ENCODE measurements at places on chromosomes 3 and 15. TPM values are rescaled to one million over a fixed set of nuclear protein-coding genes. Genes with fewer than 3 reads are reported as not detected.

DNA sequence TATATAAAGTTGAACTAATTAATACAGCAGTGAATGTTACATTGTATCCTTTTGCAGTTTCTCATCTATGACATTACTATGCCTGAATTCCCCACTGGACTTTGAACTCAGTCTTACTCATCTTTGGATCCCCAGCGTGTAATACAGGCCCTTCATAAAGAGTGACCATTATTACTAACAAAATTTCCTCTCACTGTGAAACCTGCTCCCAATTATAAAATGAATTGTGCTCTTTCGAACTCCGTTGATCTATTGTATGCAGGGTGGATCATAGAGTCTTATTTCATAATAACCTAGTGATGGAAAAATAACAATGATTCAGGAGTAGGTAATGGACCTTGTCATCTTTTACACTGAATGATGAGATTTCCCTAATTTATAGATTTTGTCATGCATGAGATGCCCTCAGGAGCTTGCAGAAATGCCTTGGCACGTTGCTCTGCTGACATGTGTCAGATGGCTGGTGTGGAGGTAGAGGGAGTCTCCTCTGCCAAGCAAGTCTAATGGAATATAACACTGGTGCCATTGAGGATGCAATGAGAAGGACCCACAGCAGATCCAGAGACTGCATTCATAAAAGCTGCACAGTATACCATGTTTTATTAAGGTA, 25.5 kb downstream of the B3GNT5 start:
- no peak for DNase-seq

GRCh38 chr3:124860599-124860998, 26.6 kb downstream of the ITGB5 start:
- DNase-seq = peak; percentile 79

The TNFSF10 gene
- total RNA-seq = 277 TPM

The RHOV gene
- 3.0 TPM for total RNA-seq

Data from kidney (tissue), 22 donors.